NCI-H345 (cell line): ENCODE measurements at places on chromosomes 13 and 19.

DNA sequence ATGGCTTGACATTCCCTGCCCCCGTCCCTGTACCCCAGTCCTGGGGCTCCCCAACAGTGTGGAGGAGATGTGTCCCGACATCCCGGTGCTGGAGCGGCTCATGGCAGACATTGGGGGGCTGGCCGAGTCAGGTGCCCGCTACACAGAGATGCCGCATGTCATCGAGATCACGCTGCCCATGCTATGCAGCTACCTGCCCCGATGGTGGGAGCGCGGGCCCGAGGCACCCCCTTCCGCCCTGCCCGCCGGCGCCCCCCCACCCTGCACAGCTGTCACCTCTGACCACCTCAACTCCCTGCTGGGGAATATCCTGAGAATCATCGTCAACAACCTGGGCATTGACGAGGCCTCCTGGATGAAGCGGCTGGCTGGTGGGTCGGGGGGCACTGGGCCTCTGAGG lies 83.8 kb downstream of the RYR1 start:
- no peak for DNase-seq

GRCh38 chr13:21243045-21243897 lies 66.8 kb downstream of the MRPL57 start:
- peak; percentile 82 for DNase-seq

DNA sequence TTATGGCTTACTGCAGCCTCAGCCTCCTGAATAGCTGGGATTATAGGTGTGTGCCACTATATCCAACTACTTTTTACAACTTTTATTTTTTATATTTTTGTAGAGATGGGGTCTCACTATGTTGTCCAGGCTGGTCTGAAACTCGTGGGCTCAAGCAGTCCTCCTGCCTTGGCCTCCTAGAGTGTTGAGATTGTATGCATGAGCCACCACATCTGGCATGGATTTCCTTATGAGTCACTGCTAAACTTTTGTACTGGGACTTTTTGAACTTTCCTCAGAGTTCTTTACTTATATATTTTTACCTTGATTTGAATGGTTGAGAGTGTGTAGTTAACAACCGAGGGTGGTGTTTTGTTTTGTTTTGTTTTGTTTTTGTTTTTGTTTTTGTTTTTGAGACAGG lies 33.4 kb downstream of the DNAJC3 start:
- no peak for DNase-seq

DNA sequence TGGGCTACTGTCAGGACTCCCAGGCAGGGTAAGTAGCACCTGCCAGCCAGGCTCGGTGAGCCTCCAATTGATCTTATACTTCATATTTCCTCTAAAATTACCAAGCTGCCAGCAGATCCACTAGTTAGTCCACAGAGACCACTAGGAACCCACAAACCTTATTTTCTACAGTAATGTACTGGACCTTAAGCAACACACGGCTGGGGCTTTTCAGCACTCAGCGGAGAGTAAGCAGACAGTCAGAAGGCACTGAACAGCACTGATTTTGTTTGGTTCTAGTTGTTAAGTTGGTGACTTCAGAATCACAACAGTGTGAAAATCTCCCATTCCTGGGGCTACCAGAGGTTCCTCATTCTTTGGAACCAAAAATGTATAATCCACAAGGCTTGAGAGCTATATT lies 56.1 kb downstream of the MRPL57 start:
- no peak for DNase-seq

DNA sequence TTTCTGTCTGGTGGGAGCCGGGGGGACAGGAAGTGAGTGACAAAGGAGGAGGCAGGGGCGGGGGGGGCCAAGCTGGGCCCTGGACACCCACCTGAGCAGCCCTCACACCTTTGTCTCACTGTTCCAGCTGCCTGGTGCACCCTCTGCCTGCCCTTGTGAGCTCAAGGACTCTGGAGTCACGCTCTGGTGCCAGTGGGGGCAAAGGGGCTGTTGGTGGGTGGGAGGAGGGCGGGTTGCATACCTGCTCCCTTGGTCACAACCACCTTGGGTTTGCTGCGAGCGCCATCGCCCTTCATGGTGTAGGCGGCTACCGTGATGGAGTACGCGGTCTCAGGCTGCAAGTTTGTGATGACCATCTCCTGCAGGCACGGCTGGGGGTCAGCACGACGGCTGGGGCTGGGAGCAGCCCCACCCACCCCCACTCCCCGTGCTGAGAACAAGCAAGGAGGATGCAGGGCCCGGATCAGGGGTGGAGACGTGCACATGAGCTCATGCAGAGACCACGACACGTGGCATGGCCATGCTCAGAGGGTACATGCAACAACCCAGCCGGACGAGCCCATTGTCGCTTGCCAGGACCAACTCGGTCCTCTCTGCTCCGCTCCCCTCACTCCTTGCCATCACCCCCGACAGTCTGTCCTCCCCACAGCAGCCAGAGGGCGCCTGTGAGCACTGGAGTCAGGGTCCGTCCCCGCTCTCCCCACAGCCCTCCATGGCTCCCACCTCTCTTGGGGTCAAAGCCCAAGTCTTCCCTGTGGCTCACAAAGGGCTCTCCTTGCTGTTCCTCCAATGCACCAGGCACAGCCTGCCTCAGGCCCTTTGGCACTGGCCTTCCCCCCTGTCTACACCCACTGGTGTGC lies 114.9 kb downstream of the PTPRS start:
- no peak for DNase-seq

DNA sequence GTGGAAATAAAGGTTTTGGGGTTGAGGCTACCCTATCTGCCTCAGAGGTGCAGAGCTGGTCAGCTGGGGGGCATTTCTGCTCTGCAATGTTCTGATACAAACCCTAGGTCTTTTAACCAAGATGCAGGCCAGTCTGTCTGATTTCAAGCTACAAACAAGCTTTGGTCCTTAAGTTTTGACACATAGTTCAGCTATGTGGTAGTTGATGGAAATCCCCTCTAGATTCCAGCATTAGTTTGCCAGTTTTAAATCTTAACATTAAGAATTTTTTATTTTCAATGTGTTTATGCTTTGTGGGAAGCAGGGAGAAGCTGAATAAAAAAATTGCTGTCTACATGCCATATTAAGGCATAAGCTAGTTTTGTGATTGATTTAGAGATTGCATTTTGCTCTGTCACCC lies 225.7 kb downstream of the LMO7 start:
- no peak for DNase-seq

DNA sequence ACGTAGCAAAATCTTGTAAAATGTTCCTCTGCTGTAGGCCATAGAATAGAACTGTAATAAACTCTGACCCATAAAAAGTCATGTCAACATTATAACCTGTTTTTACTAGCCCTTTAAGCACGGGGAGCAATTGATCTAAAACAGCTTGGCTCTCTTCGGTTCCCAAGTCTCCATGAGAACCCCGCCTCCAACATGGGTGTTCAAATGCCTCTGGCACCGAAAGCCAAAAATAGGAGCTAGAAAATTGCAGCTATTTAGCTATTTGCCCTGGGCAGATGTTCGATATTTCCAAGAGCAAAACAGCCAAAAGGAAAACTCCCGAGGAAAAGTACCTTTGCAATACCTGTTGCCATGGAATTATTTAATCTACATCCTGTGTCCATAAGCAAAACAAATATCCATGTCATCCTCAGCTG lies 563.1 kb downstream of the EFNB2 start:
- DNase-seq = no peak

GRCh38 chr13:79287939-79288795 lies 117.9 kb downstream of the RBM26 start:
- DNase-seq = no peak

GRCh38 chr13:27622102-27622820 lies 569 bp downstream of the POLR1D start:
- DNase-seq = no peak

- DNase-seq = no peak
These were observed 2.7 kb downstream of the TPP2 start for GRCh38 chr13:102599426-102600012.

- DNase-seq = no peak
These were observed 39.9 kb downstream of the DPRX start for GRCh38 chr19:53671663-53672062.

DNA sequence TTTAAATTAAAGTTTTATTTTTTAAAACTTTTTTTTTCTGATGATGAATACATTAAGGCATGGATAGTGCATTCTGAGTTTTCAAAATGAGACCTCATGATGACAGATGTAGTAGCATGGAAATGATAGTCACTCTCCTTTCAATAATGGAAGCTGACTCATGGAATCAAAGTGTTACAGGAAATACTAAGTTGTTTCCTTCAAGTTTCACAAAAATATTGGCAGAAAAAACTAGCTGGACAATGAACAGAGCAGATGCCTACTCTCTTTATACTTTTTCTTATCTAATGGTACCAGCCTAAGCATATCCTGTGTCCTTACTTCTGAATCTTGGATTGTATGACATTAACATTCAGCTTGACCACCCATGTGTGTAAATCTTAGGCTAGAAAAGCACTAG lies 1337.3 kb downstream of the PCDH9 start:
- no peak for DNase-seq

DNA sequence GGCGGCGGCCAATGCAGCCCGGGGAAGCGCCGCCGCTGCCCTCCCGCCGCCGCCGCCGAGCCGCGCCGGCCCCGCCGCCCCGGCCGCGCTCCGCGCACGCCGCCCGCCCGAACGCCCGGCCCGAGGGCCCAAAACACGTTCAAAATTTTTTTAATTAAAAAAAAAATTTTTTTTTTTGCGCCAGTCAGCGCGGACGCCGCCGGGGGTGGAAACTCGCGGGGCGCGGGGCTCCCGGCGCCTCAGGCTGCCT lies 468 bp downstream of the HMGB1 start:
- no peak for DNase-seq

- peak; percentile 43 for DNase-seq
These were observed 142.8 kb downstream of the KLF12 start for GRCh38 chr13:73991384-73991783.
